Stimulated activated CD4-positive, alpha-beta T cell treated with anti-CD3 and anti-CD28 coated beads, Interleukin-15, amount 100 ng/mL, for 24 hours (primary cell): ENCODE measurements at places on chromosomes 4 and X.
A peak's percentile ranks its signal among the peaks of the same experiment; 100 is the strongest.

DNA sequence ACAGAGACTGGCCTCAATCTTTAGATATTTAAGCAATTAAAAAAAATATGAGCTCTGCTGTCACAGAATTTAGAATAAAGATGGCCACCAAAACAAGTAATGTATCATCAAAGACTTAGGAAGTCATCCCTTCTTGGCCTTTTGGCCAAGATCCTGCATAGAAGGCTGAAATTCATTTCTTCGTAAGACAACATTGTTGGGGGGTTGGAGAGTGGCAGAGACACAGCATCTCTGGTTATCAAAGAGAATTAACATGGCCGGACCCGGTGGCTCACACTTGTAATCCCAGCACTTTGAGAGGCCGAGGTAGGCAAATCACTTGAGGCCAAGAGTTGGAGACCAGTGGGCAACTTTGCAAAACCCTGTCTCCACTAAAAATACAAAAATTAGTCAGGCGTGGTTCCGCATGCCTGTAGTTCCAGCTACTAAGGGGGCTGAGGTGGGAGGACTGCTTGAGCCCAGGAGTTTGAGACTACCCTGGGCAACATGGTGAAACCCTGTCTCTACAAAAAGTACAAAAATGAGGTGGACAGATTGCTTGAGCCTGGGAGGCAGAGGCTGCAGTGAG lies 4.0 kb downstream of the PPM1K start:
- DNase-seq: no peak

DNA sequence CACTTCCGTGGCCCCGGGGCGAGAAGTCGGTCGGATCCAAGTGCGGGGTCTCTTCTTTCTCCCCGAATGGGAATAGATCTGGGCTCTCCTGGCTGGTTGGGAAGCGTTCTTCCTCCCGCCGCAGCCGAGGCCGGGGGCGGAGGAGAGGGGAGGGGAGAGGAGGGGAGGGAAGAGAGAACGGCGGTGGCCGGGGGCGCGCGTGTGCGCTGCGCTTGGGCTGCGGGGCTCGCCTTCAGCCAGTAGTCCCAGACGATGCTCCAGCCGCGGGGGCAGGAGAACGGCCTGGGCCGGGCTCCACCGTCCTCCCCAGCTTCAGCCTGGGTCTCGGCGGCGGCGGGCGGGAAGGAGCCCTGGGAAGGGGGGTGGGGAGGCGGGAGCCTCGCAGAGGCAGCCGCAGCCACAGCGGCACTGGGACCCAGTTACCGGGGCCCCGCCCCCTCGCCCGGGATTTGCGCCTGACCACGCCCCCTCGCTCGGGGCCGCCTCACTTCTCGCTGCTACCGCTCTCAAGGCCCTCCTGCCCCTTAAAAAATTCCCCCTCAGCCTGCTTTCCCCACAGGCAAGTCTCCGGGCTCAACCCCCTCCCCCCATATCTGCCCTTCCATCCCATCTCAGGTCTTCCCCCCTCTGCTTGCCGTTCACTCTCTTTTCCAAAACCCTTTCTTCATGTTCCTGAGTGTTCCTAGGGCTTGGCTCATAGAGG lies at the start of gene FGD1:
TSS of gene FGD1 (minus strand) at position 421 of the 703 bp plus-strand sequence. CDS start 802 bp downstream, outside the sequence.
- DNase-seq: peak; percentile 67

- no peak for DNase-seq
Observed at GRCh38 chr4:95319169-95319568, 229.6 kb downstream of the UNC5C start.

DNA sequence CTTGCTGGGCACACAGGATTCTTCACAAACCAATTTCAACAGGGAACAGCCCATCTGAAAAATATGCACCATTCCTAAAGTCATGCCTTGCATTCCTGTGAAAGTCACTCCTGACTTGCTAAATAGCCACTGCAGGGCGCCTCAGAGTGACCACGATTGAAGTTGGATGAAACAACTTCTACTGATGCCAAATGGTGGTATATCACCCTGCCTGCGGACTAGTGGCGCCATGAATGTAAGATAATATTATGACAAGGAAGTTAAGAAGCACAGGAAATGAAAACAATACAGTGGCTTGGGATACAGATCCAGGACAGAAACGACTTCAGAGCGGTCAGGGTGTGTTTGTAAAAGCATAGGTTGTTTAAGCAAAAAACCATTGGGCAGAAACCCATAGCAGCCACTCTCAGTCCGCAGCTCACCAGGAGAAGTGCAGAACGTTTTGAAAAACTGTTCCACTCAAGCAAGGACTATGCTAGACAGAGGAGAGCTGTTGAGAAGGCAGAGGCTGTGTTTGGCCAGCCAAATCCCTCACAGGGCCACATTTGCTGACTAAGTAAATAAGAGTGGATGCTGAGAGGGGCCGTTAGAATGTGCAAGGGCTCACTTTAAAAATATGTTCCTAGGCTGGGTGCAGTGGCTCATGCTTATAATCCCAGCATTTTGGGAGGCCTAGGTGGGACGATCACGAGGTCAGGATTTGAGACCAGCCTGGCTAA lies 250.4 kb downstream of the PTTG2 start:
- no peak for DNase-seq

DNA sequence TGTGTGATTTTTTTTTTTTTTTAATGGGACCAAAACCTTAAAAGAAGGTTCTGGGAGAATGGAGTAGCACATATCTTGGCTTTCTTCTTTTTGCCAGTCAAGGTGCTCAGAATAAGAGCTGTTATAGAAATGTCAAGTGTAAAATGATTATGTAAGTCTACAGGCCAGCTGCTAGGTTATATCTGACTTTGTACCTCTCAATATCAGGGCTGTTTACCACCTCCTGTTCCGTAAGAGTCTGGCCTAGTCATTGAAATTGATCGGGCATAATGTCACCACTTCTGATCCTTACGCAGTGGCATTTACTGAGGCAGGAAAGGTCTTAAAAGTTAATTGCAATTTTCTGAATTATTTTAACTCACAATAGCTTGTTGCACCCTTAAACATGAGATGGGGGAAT lies 41.1 kb downstream of the LIMCH1 start:
- DNase-seq: no peak

- no peak for DNase-seq
Observed at GRCh38 chr4:78779280-78779679, 3.1 kb downstream of the BMP2K start.

GRCh38 chrX:129318375-129318774 lies 204.9 kb downstream of the SMARCA1 start:
- peak; percentile 2 for DNase-seq
